ENCODE measurements at places on chromosomes 16 and 17. TPM values are rescaled to one million over a fixed set of nuclear protein-coding genes. Genes with fewer than 3 reads are reported as not detected.

MT1X gene
- total RNA-seq: 3.0 TPM

KCNJ12 gene
- total RNA-seq: 0.61 TPM

HBM gene
- not detected for total RNA-seq

FNDC8 gene
- total RNA-seq: not detected

ABAT gene
- 1.3 TPM for total RNA-seq

WFIKKN1 gene
- not detected for total RNA-seq

RNF112 gene
- not detected for total RNA-seq
